CD4-positive, alpha-beta memory T cell (primary cell): ENCODE measurements at places on chromosomes 13 and 19.

- no peaks in the 10 kb centered on the region for H3K27me3 ChIP-seq
- H3K4me1 ChIP-seq = no peaks in the 10 kb centered on the region
- H3K36me3 ChIP-seq = no peaks in the 10 kb centered on the region
- H3K4me3 ChIP-seq = no peak overlapping the region
Observed at GRCh38 chr19:48302600-48302959, 22.8 kb upstream of the EMP3 start.

DNA sequence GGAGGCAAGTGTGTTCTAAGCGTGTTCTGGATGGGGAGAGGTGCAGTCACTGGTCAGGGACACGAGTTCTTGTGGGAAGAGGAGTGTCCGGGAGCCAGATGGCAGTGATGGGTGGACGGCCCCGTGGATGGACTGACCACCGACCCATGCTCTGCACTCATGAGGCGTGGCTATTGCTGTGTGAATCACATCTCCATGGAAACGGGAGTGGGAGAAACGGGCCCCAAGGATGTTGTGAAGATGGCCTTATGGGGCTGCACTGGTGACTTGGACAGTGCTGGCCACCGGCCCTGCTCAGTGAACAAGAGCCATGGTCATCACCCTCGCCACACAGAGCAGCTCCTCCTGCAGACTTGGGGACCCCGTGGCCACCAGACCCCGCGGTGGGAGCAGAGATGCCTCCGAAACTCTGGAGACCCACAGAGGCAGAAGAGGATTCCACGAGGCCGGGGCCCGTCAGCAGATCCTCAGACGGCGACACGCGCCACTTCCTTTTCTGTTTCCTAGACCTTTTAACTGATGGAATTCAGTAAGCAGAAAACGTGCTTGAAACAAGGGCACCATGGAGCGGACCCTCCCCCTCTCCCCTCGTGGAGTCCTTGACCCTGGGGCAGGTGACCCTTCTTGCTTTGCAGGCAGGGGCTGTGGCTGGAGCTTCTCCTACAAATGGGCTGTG is 47.5 kb downstream of the GAS6 start:
- DNase-seq = no peak
- H3K4me3 ChIP-seq = no peak overlapping the region
- no peaks in the 10 kb centered on the region for H3K36me3 ChIP-seq

GRCh38 chr13:99782669-99783068 is 188.9 kb downstream of the ZIC5 start:
- no peaks in the 10 kb centered on the region for H3K36me3 ChIP-seq
- DNase-seq = no peak
- no peaks in the 10 kb centered on the region for H3K27me3 ChIP-seq
- no peaks in the 10 kb centered on the region for H3K4me1 ChIP-seq

DNA sequence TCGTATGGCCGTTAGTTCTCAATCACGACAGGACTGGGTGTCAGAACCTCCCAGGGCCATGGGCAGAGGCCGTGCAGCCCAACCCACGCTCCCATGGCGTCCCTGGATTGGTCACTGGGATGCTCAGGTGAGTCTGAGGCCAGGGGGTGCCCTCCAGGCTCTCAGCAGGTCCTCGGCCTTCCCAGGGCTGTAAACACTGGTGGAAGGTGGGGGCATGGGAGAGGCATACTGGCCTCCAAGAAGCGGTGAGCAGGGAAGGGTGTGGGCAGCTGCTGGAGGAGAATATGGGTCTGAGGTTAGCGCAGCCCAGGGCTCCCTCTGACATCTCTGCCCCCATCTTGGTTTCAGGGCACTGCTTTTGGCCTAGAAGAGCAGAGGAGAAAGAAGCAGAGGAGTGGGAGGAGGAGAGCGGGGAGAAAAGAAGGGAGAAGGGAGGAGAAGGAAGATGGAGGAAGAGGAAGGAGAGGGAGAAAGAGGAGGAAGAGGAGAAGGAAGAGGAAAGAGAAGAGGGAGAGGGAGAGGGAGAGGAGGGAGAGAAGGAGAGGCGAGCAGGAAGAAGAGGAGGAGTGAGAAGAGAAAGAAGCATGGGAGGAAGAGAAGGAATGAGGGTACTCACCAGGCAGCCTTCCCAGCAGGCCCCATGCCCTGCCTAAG is 62.3 kb downstream of the CEBPG start:
- no peak overlapping the region for H3K27ac ChIP-seq
- H3K36me3 ChIP-seq = no peaks in the 10 kb centered on the region
- no peaks in the 10 kb centered on the region for H3K27me3 ChIP-seq
- no peak overlapping the region for H3K4me3 ChIP-seq

GRCh38 chr19:2064788-2065524 is 13.9 kb upstream of the MKNK2 start:
- H3K27ac ChIP-seq = no peak overlapping the region
- no peaks in the 10 kb centered on the region for H3K27me3 ChIP-seq
- no peaks in the 10 kb centered on the region for H3K36me3 ChIP-seq
- H3K4me3 ChIP-seq = no peak overlapping the region
- no peak for DNase-seq

DNA sequence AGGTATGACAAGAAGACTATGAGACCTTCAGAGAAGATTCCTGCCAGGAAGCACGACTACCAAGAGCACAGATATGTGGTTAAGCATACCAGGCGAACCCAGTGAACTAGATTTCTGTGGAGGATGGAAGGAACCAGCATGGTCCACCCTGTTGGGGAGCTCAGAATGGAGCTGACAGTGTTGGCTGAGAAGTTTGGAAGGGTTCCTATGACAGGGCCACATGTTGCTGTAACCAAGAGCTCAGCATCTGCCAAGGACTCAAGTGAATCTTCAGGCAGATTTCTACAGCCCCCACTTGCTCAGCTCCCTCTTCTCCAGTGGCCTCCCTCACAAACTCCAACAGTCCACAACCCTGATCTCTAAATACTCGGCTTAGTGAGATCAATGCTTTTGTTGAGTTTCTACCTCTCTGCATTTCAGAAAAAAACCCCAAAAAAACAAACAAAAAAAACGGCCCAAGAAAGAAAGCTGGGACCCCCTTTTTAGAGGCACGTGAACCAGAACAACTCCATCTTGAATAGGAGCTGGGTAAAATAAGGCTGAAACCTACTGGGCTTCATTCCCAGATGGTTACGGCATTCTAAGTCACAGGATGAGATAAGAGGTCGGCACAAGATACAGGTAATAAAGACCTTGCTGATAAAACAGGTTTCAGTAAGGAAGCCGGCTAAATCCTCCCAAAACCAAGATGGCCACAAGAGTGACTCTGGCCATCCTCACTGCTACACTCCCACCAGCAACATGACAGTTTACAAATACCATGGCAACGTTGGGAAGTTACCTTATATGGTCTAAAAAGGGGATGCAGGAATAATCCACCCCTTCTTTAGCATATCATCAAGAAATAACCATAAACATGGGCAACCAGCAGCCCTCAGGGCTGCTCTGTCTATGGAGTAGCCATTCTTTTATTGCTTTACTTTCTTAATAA is 691.1 kb downstream of the UQCRFS1 start:
- H3K36me3 ChIP-seq = no peaks in the 10 kb centered on the region
- no peak for DNase-seq
- H3K4me1 ChIP-seq = no peaks in the 10 kb centered on the region
- no peaks in the 10 kb centered on the region for H3K27me3 ChIP-seq
- no peak overlapping the region for H3K4me3 ChIP-seq
- H3K27ac ChIP-seq = no peak overlapping the region

DNA sequence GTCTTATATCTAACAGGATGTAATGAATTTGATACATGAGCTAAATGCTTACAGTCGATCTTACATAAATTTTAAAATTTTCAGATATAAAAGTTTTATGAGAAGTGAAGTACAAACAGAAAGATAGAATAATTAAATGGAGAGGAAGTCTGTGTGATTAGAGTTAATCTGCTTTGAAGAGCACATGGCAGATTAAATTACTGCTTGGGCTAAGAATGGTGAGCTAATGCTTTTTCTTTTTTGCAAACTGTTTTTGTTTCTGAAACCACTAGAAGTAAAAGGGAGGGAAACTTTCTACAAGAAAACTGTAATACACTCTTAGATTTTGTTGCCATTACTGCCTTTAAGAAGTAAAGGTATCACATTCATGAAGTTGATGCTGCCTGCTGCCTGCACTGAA is 96.3 kb upstream of the SPRY2 start:
- H3K4me3 ChIP-seq = no peak overlapping the region
- DNase-seq = no peak
- H3K4me1 ChIP-seq = no peaks in the 10 kb centered on the region
- H3K27me3 ChIP-seq = no peaks in the 10 kb centered on the region
- no peaks in the 10 kb centered on the region for H3K36me3 ChIP-seq

DNA sequence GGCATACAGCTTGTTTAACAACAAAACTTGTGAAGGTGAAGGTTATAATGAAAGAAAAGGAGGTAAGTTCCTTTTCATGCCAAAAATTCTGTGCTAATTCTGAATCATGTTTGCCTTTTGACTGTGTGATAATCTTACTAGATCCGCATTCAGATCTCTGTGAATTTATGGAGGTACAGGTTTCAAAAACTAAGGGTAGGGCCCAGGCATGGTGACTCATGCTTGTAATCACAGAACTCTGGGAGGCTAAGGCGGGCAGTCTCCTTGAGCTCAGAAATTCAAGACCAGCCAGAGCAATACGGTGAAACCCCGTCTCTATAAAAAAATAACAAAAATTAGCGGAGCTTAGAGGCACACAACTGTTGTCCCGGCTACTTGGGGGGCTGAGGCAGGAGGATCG is 45.9 kb downstream of the PCDH9 start:
- H3K36me3 ChIP-seq = no peaks in the 10 kb centered on the region
- no peak overlapping the region for H3K4me3 ChIP-seq
- H3K27me3 ChIP-seq = no peaks in the 10 kb centered on the region
- DNase-seq = no peak

DNA sequence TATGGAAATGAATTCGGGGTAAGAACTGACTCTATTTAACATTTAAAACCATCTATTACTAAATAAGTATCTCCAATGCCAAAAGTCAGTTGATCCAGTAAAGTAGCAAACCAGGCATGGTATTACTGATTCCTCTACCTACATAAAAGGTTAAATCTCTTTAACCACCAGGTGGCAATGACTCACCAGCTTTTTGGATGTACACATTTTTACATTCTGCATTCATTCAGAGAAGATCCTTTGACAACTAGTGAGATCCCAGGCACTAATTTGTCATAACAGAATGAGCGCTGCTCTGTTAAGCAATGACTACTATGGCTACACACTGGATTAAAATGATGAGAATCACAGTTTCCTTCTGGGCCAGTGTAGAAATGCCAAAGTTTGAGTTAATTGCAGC is 329.8 kb upstream of the GPC6 start:
- H3K27me3 ChIP-seq = no peaks in the 10 kb centered on the region
- no peaks in the 10 kb centered on the region for H3K36me3 ChIP-seq
- no peak overlapping the region for H3K27ac ChIP-seq
- H3K4me3 ChIP-seq = no peak overlapping the region
- no peaks in the 10 kb centered on the region for H3K4me1 ChIP-seq

GRCh38 chr13:111526922-111527321 is 206.5 kb downstream of the TEX29 start:
- H3K36me3 ChIP-seq = no peaks in the 10 kb centered on the region
- H3K27ac ChIP-seq = no peak overlapping the region
- H3K4me1 ChIP-seq = no peaks in the 10 kb centered on the region
- no peak overlapping the region for H3K4me3 ChIP-seq
- no peak for DNase-seq

DNA sequence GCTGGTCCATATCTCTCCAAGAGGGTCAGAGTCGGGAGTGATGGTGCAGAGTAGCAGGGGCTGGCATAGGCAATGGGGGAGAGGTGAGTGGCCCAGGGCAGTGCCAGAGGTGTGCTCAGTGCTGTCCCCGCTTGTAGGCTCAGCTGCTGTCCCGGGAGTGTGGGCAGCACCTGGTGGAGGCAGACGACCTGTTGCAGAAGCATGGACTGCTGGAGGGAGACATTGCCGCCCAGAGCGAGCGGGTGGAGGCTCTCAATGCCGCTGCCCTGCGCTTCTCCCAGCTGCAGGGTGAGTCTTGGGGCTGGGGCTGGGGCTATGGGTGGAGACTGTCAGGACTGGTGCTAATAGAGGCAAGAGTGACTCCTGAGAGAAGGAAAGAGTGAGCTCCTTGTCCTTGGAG is 39.3 kb downstream of the SPTBN4 start:
- H3K4me1 ChIP-seq = no peaks in the 10 kb centered on the region
- H3K27me3 ChIP-seq = peaks cover under 1% of the 10 kb centered on the region
- DNase-seq = no peak
- no peak overlapping the region for H3K27ac ChIP-seq
- H3K4me3 ChIP-seq = no peak overlapping the region

- H3K4me3 ChIP-seq = no peak overlapping the region
- no peak overlapping the region for H3K27ac ChIP-seq
- H3K36me3 ChIP-seq = no peaks in the 10 kb centered on the region
- H3K27me3 ChIP-seq = peaks cover 4% of the 10 kb centered on the region
- DNase-seq = no peak
Observed at GRCh38 chr13:21616205-21616866, 12.4 kb upstream of the MICU2 start.

DNA sequence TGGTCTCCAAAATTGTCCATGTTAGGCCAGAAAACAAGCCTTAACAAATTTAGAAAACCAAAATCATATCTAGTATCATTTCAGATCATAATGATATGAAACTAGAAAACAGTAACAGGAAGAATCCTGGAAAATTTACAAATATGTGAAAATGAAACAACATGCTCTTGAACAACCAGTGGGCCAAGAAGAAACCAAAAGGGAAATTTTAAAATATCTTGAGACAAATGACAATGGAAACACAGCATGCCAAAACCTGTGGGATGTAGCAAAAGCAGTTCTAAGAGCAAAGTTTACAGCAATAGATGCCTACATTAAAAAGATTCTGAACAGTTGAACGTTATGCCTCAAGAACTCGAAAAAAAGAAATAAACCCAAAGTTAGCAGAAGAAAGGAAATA is 32.6 kb downstream of the VWA8 start:
- H3K27ac ChIP-seq = no peak overlapping the region
- no peaks in the 10 kb centered on the region for H3K36me3 ChIP-seq
- H3K4me3 ChIP-seq = no peak overlapping the region
- H3K4me1 ChIP-seq = peaks cover 10% of the 10 kb centered on the region

DNA sequence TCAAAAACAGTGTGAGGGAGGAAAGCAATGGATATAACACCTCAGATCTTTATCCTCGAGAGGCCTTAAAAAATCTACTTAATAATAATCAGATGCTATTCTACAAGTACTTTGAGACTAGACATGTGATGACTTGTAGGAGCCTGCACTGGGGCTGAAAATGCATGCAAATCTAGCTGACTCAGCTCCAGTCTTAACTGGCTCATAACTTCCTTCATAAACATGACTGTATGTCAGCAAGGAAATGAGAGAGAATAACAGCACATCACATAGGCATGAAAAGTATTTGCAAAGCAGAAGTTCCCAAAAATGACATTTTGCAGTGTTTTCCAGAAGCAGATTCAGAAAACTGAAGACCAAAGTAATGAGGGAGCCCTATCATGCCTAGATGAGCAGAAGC is 38.1 kb downstream of the PSG5 start:
- H3K36me3 ChIP-seq = no peaks in the 10 kb centered on the region
- no peak overlapping the region for H3K4me3 ChIP-seq
- no peak overlapping the region for H3K27ac ChIP-seq
- no peaks in the 10 kb centered on the region for H3K27me3 ChIP-seq

- H3K36me3 ChIP-seq = no peaks in the 10 kb centered on the region
- no peak overlapping the region for H3K27ac ChIP-seq
- no peak overlapping the region for H3K4me3 ChIP-seq
- peaks cover 31% of the 10 kb centered on the region for H3K4me1 ChIP-seq
- no peaks in the 10 kb centered on the region for H3K27me3 ChIP-seq
Observed at GRCh38 chr19:9868983-9869617, 34.0 kb downstream of the PIN1 start.

GRCh38 chr13:108102771-108103170 is 112.6 kb downstream of the LIG4 start:
- H3K27ac ChIP-seq = no peak overlapping the region
- H3K27me3 ChIP-seq = no peaks in the 10 kb centered on the region
- H3K4me1 ChIP-seq = no peaks in the 10 kb centered on the region
